ENCODE measurements at places on chromosomes 13 and 19. TPM values are rescaled to one million over a fixed set of nuclear protein-coding genes. Genes with fewer than 3 reads are reported as not detected.
A peak's percentile ranks its signal among the peaks of the same experiment; 100 is the strongest.

Gene PHF11
- 86.5 TPM for total RNA-seq

GRCh38 chr13:23516190-23516589 lies 54.0 kb upstream of the TNFRSF19 start:
- H3K4me3 ChIP-seq, result no peak overlapping the region
- H3K27me3 ChIP-seq, result no peaks in the 10 kb centered on the region
- H3K4me1 ChIP-seq, result peaks cover 22% of the 10 kb centered on the region
- DNase-seq, result no peak

DNA sequence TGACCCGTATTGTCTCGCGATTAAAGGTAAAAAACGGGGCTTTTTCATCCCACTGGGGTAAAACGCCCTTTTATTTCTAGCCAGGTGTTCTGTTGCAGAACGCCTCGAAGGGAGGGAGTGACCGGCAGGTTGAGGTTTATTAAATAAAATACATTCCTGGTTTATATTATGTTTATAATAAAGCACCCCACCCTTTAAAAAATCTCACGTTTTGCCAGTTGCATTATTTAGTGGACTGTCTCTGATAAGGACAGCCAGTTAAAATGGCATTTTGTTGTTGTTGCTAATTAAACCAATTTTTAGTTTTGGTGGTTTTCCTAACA lies 25.1 kb upstream of the ZNF850 start:
- H3K27ac ChIP-seq, result peak overlapping the region; percentile 80
- H3K27me3 ChIP-seq, result no peaks in the 10 kb centered on the region
- no peak for DNase-seq
- H3K36me3 ChIP-seq, result peaks cover 27% of the 10 kb centered on the region

DNA sequence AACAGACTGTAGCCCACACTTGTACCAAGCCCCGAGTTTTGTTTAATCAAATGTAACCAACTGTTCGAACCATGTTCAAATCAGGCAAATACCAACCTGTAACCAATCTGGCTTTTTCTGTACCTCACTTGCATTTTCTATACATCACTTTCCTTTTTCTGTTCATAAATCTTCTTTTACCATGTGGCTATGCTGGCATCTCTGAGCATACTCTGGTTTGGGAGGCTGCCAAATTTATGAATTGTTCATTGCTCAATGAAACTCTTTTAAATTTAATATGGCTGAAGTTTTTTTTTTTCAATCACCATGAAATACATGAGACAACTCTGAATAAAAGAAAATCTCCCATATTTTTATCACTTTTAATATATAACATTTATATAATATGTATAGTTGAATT lies 256.1 kb downstream of the SLITRK6 start:
- H3K27me3 ChIP-seq, result no peaks in the 10 kb centered on the region
- H3K4me1 ChIP-seq, result no peaks in the 10 kb centered on the region
- no peaks in the 10 kb centered on the region for H3K36me3 ChIP-seq
- H3K4me3 ChIP-seq, result no peak overlapping the region

DNA sequence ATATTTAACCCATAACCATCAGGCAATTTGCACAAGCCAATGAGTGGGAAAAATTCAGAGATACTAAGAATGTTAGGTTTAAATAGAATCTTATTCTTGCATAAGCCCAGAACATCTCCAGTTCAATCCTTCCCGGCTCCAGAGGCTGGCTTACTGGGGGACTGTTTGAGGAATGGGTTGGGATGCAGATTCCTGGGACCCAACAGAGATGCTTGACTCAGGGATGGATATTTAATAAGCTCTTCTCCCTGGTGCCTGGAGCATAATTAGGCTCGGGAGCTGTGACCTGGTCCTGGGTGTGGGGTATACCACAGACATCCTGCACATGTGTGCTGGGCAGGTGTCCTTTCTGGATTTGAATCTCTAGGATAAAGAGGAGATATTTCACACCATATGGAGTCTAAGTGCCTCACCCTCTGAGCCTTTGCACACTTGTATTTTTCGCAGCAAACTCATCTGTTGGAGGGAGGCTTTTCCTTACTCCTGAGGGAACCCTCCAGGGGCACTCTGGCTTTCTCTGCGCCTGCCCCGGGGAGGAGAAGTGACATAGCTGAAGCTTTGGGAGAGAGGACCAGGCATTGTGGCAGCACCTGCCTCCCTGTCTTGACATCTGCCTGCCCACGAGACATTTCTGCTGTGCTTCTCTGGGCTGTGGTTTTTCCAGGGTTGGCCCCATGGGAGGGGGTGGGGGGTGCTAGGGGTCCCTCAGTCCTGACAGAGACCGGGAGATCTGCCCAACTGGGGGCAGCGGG lies 36.1 kb upstream of the ANKRD10 start:
- no peak for DNase-seq
- no peaks in the 10 kb centered on the region for H3K27me3 ChIP-seq
- H3K4me1 ChIP-seq, result peaks cover 8% of the 10 kb centered on the region
- H3K27ac ChIP-seq, result no peak overlapping the region

Gene PNMA8B
- total RNA-seq, result 3.2 TPM

Gene SBK2
- total RNA-seq, result not detected

DNA sequence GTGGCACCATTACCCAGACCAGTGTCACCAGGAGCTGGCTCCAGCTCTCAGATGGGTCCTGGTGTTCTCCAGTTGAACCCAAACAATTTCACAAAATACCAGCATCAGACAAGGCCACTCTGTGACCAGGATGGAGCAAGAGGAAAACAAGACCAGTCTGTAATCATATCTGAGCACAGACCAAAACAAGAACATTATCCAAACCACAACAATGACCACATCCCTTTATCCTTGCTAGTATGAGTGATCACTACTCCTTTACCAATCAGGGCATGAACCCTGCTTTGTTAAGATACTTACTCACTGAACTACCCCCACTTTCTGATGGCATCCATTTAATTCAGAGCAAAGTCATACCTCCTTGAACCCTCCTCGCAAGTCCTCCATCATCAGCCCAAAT lies 145.9 kb downstream of the NUFIP1 start:
- no peak overlapping the region for H3K4me3 ChIP-seq
- H3K27me3 ChIP-seq, result no peaks in the 10 kb centered on the region
- DNase-seq, result no peak
- no peaks in the 10 kb centered on the region for H3K4me1 ChIP-seq

- no peaks in the 10 kb centered on the region for H3K36me3 ChIP-seq
- no peak overlapping the region for H3K4me3 ChIP-seq
- no peak overlapping the region for H3K27ac ChIP-seq
- H3K27me3 ChIP-seq, result no peaks in the 10 kb centered on the region
- DNase-seq, result no peak
Observed at GRCh38 chr13:51928231-51928630, 66.5 kb downstream of the CCDC70 start.

DNA sequence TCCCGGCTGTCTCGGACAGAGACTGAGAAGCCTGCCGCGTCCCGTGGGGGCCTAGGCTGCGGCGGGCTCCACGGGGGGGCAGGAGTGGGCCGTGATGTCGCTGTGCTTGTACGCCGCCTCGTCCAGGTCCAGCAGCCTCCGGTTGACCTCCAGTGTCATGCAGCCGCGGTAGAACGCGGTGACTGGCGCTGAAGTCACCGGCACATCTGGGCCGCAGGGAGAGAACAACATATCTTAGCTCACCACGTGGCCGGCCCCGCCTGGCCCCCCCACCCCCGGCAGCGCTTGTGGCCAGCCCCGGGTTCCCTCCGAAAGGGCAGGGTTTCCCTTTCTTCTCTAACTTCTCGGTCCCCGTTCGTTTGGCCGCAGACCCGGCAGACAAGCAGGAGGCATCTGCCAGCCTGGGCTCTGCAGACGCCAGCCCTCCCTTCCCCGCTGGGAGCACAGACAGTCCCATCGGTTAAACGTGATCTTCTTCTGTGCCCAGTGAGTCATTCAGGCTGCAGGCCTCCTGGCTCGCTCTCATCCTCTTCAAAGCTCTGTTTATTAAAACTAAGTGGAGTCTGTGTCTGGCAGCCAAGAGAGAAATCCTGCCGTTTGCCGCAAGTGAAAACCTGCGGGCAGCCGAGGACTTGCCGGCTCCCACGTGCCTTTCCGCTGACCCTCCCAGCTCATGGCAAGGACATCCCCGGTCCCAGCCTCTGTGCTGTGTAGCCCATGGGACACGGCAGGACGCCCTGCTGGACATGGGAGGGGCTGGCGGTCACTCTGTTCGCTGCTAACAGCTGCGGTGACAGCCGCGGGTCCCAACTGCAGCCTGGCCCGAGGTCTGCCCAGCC lies 42.8 kb downstream of the GAS6 start:
- peak overlapping the region; percentile 38 for H3K4me3 ChIP-seq
- peak overlapping the region; percentile 90 for H3K27ac ChIP-seq
- H3K4me1 ChIP-seq, result peaks cover 60% of the 10 kb centered on the region
- DNase-seq, result peak; percentile 91
- H3K27me3 ChIP-seq, result no peaks in the 10 kb centered on the region

Gene MLLT1
- 16.0 TPM for total RNA-seq

Gene PBX4
- total RNA-seq, result 5.5 TPM

- DNase-seq, result no peak
- peaks cover 5% of the 10 kb centered on the region for H3K4me1 ChIP-seq
- H3K36me3 ChIP-seq, result peaks cover 6% of the 10 kb centered on the region
- no peaks in the 10 kb centered on the region for H3K27me3 ChIP-seq
Observed at GRCh38 chr13:26280822-26281221, 26.9 kb downstream of the CDK8 start.

DNA sequence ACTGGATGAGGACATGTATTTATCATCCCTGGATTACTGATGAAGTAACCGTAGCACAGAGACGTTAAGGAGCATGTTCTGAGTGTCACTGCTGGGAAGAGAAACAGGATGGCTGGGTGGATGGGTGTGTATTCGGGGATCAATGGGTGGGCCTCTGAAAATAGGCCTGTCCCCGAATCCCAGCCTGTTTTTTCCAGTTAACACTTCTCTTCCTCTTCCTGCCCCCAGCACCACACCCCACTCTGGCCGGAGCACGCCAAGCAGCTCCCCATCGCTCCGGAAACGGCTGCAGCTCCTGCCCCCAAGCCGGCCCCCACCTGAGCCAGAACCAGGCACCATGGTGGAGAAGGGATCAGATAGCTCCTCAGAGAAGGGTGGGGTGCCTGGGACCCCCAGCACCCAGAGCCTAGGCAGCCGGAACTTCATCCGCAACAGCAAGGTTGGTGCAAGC lies 8.8 kb downstream of the GRAMD1A start:
- H3K27ac ChIP-seq, result no peak overlapping the region
- H3K27me3 ChIP-seq, result no peaks in the 10 kb centered on the region
- no peak overlapping the region for H3K4me3 ChIP-seq
- DNase-seq, result no peak
- peaks cover 22% of the 10 kb centered on the region for H3K4me1 ChIP-seq
- peaks cover 46% of the 10 kb centered on the region for H3K36me3 ChIP-seq

- H3K4me3 ChIP-seq, result no peak overlapping the region
- H3K27me3 ChIP-seq, result no peaks in the 10 kb centered on the region
- H3K27ac ChIP-seq, result no peak overlapping the region
- H3K4me1 ChIP-seq, result no peaks in the 10 kb centered on the region
- no peaks in the 10 kb centered on the region for H3K36me3 ChIP-seq
- DNase-seq, result no peak
Observed at GRCh38 chr13:50810998-50811397, 32.5 kb downstream of the DLEU7 start.

Gene PSG4
- total RNA-seq, result 17.0 TPM

Gene SIGLECL1
- total RNA-seq, result not detected

DNA sequence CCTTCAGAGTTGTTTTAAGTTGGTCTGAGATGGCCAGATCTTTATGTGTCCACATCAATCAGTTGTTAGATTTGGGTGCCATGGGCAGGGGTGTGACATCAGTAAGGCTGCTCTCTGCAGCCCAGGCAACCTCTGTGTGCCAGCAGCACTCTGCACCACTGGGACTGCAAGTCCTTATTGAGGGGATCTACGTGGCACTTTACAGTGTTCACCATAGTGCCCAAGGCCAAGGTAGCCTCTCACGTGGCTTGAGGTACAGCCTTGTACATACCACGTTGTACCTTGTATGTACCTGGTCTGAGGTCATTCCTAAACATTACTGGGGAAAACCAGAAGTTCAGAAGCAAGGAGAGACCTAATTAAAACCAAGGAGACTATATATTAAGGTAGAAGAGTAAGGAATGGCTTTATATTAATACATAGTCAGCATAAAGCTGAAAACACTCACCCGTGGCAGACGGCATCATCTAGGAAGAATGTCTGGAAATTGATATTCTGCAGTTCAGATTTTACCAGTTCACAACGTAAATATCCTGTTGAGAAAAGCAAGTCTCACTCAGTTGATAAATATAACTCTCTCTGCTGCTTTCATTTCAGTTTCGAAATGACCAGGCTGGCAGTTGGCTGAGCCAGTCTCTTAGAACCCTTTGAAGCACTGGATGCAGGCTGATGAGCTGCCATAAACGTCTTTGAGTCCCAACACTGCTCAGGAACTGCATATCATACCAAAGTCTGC lies 128.8 kb downstream of the ZDHHC20 start:
- no peak overlapping the region for H3K4me3 ChIP-seq
- DNase-seq, result no peak
- no peaks in the 10 kb centered on the region for H3K27me3 ChIP-seq
- H3K4me1 ChIP-seq, result peaks cover 9% of the 10 kb centered on the region

Gene IL4I1
- total RNA-seq, result 0.89 TPM

DNA sequence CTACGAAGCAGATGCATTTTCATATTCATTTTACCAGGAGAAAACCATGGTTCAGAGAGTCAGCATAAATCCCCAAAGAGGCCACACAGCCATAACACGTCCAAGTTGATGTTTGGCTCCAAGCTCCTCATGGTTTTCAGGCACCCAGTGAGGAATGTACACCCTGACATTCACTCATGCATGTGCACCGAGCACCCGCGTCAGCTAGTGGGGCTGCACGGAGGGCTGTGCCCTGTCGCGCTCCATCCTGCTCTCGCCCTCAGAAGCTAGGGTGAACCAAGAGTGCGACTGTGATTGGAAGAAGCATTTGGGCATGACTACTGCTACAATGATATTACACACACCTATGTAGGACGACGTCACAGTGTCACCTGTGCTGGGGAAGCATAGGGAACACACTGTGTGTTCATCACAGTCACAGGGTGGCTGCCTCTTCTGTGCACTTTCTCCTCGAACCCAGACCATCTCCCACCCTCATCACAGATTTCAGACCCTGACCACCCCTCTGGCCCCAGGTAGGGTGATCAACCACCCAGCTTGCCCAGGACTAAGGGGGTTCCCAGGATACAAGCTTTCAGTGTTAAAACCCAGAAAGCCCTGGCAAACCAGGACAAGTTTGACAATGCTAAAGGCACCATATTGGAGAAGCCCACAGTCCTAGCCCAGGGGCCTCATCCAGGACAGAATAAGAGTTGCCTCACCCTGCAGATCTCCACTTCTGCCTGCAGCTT lies 148.6 kb upstream of the ZNF507 start:
- no peak for DNase-seq
- H3K27me3 ChIP-seq, result no peaks in the 10 kb centered on the region
- no peaks in the 10 kb centered on the region for H3K4me1 ChIP-seq
- no peak overlapping the region for H3K4me3 ChIP-seq
- H3K27ac ChIP-seq, result no peak overlapping the region

Gene CBY2
- total RNA-seq, result not detected

Gene CFAP97D2
- not detected for total RNA-seq

DNA sequence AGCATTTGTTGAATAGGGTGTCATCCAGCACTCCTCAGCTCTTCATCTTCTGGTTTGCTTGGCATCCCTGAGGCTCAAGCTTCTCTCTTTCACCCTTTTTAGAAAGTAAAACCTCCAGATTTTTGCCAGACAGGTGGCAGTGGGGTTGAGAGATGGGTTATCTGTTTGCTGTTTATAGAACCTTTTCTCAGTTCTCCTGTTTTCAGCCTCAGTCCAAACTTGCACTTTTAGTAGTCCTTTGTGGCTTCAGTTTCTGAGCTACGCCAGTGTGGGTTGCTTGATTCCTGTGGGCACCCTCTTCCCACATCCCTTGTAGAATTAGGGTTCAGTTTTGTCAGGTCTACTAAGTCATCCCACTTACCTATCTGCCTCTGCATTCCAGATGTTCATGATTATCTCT lies 147.9 kb downstream of the PAN3 start:
- no peak overlapping the region for H3K27ac ChIP-seq
- no peaks in the 10 kb centered on the region for H3K4me1 ChIP-seq
- H3K27me3 ChIP-seq, result no peaks in the 10 kb centered on the region
- H3K36me3 ChIP-seq, result peaks cover 69% of the 10 kb centered on the region
- H3K4me3 ChIP-seq, result no peak overlapping the region

Data from suprapubic skin (tissue), 4 donors.